ENCODE measurements at places on chromosomes 5 and 9.

- DNase-seq: no peak
Measured at GRCh38 chr9:114261026-114261425, 61.9 kb upstream of the ORM1 start.

DNA sequence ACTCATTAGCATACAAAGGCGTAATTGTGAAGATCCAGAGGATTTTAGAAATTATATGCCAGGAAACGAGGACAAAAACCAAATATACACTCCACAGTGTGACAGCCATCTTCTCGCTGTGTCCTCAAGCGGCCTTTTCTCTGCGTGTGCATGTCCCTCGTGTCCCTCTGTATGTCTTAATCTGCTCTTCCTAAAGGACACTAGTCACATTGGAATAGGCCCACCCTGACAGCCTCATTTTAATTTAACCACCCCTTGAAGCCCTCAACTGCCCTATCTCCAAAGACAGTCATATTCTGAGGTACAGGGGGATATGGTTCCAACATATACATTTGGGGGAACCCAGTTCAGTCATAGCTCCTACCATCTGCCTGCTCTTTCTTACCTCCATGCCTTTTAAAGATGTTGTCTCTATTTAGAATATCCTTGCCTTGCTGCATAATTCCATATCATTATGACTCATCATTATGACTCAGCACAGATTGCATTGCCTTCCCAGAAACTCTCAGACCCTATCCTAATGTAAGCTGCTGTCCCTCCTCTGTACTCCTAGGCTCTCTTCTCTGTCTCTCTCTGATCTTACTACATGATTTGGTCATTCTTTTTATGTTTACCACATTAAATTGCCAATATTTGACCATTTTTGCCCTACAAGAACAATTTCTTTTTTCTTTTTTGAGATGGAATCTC, 210.9 kb downstream of the AOPEP start:
- no peak for DNase-seq

DNA sequence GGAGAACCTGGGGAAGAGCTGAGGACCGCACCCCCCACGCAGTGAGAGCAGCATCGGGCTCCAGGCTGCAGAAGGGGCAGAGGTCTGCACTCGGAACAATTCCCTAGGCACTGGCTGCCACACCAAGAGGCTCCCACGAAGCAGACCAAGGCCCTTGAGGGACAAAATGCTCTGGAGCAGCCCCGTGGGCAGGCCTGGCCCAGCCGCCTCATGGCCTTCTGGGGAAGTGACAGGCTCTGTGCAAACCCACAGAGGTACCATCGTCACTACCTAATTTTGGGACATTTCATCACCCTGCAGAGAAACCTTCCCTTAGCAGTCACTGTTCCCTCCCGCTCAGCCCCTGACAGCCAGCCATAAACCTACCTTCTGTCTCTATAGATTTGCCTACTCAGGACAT, 15.9 kb downstream of the FBXW5 start:
- DNase-seq: no peak

DNA sequence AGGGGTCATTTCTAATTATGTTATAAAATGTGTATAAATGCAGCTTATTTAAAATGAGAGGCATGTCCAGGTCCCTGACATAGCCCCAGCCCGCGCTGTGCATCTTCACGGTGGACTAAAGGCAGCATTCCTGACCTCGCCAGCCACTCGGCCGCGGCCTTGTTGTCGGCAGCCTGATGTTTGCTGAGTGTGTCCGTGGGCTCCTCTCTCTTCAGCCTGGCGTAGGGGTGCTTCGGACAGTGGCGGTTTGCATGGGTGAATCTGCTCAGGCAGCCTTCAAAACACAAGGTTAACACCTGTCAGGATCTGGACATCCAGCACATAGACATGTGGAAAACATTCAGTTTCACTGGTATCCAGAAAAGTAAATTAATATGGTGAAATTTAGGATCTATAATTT, 8.8 kb upstream of the SLC35D2 start:
- no peak for DNase-seq

Data from activated CD4-positive, alpha-beta T cell treated with anti-CD3 and anti-CD28 coated beads, Interleukin-2, amount 50 U/mL, for 24 hours (primary cell).